Activated CD4-positive, alpha-beta T cell treated with anti-CD3 and anti-CD28 coated beads, Interleukin-2, Interleukin-6, amounts not matched to agents 100 ng/mL and 50 ng/mL, durations not matched to agents 16 hours and 8 hours (primary cell): ENCODE measurements at places on chromosomes 3 and 15.

- no peak for DNase-seq
Measured at GRCh38 chr15:82553846-82554245, 13.6 kb upstream of the RPS17 start.

GRCh38 chr3:196518966-196519717 is 4.0 kb upstream of the SMCO1 start:
- DNase-seq = peak; percentile 70

- no peak for DNase-seq
Measured at GRCh38 chr15:86906376-86906775, 826.7 kb downstream of the AGBL1 start.

GRCh38 chr3:51386159-51386851 is 1.2 kb downstream of the MANF start:
- DNase-seq = no peak

DNA sequence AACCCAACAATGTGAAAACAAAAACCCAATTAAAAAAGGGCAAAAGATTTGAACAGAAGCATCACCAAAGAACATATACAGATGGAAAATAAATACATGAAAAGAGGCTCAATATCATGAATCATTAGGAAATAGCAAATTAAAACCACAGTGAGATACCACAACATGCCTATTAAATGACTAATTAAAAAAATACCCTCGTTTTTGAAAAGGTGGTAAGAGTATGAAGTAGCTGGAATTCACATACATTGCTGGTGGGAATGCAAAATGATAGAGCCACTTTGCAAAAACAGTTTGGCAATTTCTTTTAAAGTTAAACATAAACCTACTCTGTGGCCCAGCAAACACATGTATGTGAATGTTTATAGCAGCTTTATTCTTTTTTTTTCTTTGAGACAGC is 75.8 kb downstream of the B3GNT5 start:
- DNase-seq = no peak

GRCh38 chr3:105274958-105275357 is 91.8 kb upstream of the ALCAM start:
- no peak for DNase-seq

DNA sequence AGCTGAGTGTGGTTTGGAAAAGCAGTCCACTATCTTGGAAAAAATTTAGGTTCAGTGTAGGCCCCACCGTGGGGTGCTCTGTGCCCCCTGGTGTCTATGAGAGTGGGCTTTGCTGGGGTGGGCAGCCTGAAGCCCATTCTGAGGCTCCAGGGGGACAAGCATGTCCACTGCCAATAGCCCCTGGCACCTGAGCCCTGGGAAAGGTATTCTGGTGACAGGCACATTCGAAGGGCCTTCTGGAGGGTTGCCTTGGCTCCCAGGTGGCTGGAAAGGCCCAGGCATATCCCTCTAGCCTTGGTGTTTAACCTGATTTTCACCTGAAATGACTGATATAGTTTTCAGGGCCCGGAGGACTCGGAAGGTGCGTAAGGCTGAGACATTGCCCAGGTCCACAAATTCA is 36.1 kb downstream of the SCN5A start:
- no peak for DNase-seq

DNA sequence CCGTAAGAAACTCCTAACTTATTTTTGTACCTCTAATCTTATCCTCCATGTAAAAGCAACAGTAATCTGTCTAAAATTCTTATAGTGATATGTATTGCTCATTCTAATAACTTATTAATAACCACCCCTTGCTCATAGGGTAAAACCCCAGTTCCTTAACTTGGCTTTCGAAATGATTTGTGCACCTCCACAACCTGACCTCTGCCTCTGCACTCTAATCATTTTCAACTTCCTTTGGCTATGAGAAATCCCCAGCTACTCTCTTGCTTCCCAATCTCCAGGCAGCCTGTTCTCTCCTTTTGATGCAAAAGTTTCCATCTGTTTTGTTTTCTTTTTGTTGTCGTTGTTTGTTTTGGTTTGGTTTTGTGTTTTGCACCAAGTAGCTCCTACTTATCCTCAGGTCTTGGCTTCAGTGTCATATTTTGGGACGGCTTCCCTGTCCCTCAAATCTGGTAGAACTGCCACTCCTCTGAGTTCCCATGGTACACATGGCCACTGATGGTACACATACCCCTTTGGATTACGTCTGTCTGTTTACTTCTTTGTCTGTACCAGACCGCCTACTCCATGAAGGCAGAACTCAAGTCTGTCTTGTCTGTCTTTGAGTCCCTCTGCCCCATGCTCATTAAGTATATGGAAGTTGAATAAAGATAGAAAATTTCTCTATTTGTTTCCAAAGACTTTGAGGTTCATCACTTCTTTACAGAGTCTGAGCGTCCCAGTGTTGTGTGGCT is 105.6 kb upstream of the TGFBR2 start:
- DNase-seq = peak; percentile 78

GRCh38 chr15:70907784-70908471 is 15.3 kb downstream of the LRRC49 start:
- no peak for DNase-seq

- DNase-seq = no peak
Measured at GRCh38 chr15:52584414-52584813, 15.6 kb upstream of the ARPP19 start.

GRCh38 chr3:172581757-172582166 is 58.5 kb upstream of the TNFSF10 start:
- DNase-seq = peak; percentile 71

- DNase-seq = peak; percentile 44
Measured at GRCh38 chr3:54830658-54831057, 97.2 kb downstream of the LRTM1 start.

DNA sequence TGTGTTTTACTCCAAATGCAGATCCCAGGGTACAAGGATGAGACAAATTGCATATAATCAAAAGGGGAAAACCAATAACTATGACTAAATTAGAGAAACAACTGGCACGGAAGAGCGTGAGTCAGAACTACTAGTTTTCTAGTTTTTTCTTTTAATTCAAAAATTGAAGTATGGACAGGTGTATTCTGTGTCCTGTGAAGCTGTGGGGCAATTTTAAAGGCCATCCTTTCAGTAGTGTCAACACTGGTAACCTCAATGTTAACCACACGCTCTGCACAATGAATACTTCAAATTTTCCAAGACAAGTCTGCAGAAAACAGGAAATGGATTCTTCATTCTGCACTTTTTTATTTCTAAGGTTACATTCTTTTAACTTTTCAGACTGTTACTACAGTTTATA is 32.5 kb upstream of the GOLGA8A start:
- DNase-seq = peak; percentile 36

GRCh38 chr15:59873644-59874272 is 130.4 kb upstream of the FOXB1 start:
- no peak for DNase-seq

DNA sequence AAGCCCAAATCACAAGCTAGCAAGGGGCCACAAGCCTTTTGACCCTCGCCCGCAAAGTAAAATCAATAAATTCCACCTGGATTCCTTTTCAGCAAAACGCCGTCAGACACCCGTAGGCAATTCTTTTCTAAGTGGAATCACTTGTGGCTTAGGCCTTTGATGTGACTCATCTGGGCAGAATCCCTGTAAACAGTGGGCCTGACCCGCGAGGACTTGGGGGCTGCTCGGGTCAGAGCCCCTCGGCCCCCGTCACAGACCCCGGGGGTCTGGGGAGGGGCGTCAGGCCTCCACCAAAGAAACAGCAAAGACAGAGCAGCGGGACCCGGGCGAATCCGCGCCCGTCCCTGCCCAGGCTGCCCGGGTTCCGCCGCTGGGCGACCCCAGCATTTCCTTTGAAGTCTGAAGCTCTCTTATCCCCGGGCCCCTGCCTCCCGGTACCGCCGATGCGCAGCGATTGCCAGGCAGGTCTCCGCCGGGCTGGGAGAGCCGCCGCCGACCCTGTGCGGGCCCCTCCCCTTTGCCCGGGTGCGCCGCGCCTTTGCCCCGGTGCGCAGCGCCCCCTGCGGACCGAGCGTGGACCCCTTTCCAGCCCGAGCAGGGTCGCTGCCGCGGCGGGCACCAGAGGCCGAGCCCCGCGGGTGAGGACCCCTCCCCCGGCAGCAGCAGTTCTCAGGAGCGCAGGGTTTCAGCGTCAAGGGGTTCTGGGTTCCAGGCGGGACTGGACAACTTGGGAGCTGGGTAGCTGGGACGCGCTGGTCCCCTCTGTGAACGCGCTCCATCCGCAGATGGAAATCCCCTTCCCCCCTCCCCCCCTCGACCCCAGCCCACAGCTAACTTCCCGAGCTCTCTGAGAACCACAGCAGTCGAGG is 178.3 kb downstream of the UACA start:
- DNase-seq = peak; percentile 16

- DNase-seq = no peak
Measured at GRCh38 chr3:175951047-175951694, 1092.0 kb downstream of the NAALADL2 start.
